Activated B cell treated with CpG ODN at 0.5 μM for 24 hours (primary cell): ENCODE measurements at places on chromosomes 6 and 20. TPM values are rescaled to one million over a fixed set of nuclear protein-coding genes. Genes with fewer than 3 reads are reported as not detected.

Gene RAET1G
- total RNA-seq: not detected in 2 replicates

- no peak overlapping the region for H3K27ac ChIP-seq
- H3K4me1 ChIP-seq: no peaks in the 10 kb centered on the region
- H3K36me3 ChIP-seq: no peaks in the 10 kb centered on the region
Observed at GRCh38 chr6:161918628-161919205, 644.9 kb upstream of the AGPAT4 start.

- no peak overlapping the region for H3K27ac ChIP-seq
- H3K4me1 ChIP-seq: no peaks in the 10 kb centered on the region
- H3K27me3 ChIP-seq: no peaks in the 10 kb centered on the region
- DNase-seq: no peak
- H3K4me3 ChIP-seq: no peak overlapping the region
Observed at GRCh38 chr20:12464036-12464435, 544.7 kb upstream of the SPTLC3 start.

GRCh38 chr6:1170794-1171193 lies 141.1 kb upstream of the FOXQ1 start:
- no peaks in the 10 kb centered on the region for H3K36me3 ChIP-seq
- H3K4me3 ChIP-seq: no peak overlapping the region
- H3K27ac ChIP-seq: no peak overlapping the region
- peaks cover 3% of the 10 kb centered on the region for H3K27me3 ChIP-seq
- no peaks in the 10 kb centered on the region for H3K4me1 ChIP-seq

GRCh38 chr20:62728781-62729300 lies 20.2 kb downstream of the NTSR1 start:
- DNase-seq: no peak
- H3K36me3 ChIP-seq: no peaks in the 10 kb centered on the region
- H3K4me3 ChIP-seq: no peak overlapping the region
- H3K27ac ChIP-seq: no peak overlapping the region

Gene PSMF1
- total RNA-seq: 130 and 137 TPM in 2 replicates

Gene LY6G6F
- not detected in 2 replicates for total RNA-seq

GRCh38 chr6:64786736-64787135 lies 920.3 kb downstream of the EYS start:
- H3K4me1 ChIP-seq: no peaks in the 10 kb centered on the region
- H3K36me3 ChIP-seq: no peaks in the 10 kb centered on the region
- no peaks in the 10 kb centered on the region for H3K27me3 ChIP-seq
- H3K27ac ChIP-seq: no peak overlapping the region
- DNase-seq: no peak

DNA sequence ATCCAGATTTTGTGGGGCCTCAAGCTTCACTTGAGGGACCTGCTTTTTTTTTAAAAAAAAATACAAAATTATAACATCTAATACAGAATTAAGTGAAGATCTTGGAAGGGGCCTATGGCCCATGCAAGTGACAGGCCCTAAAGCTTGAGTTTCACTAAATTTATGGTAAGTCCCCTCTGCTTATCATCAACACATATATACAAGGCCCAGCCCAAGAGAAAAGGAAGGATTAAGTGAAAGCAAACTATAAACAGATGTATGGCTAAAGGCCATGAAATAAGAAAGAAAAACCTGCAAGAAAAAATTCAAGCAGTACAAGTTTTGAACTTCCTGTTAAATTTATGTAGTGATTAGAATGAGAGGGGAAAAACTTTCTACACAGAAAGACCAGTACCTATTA lies 86.8 kb downstream of the CDC40 start:
- H3K27ac ChIP-seq: no peak overlapping the region
- H3K4me3 ChIP-seq: no peak overlapping the region
- no peaks in the 10 kb centered on the region for H3K4me1 ChIP-seq

Gene EBF4
- total RNA-seq: 1.6 and 2.4 TPM in 2 replicates
